Pulmonary artery endothelial cell (primary cell): ENCODE measurements at places on chromosomes 11 and 22. TPM values are rescaled to one million over a fixed set of nuclear protein-coding genes. Genes with fewer than 3 reads are reported as not detected.

DBX1 gene
- not detected in 2 replicates for total RNA-seq

MS4A7 gene
- not detected in 2 replicates for total RNA-seq

WT1 gene
- under 0.01 and 0.25 TPM in 2 replicates for total RNA-seq

CENPM gene
- total RNA-seq: 22.1 and 35.4 TPM in 2 replicates

PDE2A gene
- 8.4 and 25.3 TPM in 2 replicates for total RNA-seq

KLHL35 gene
- total RNA-seq: 2.0 and 2.6 TPM in 2 replicates

SLC22A25 gene
- not detected in 2 replicates for total RNA-seq

CRYBB1 gene
- not detected in 2 replicates for total RNA-seq

EXPH5 gene
- under 0.01 and 0.07 TPM in 2 replicates for total RNA-seq

GGTLC2 gene
- total RNA-seq: not detected in 2 replicates

PPP6R2 gene
- total RNA-seq: 62.3 and 72.9 TPM in 2 replicates

OR56A1 gene
- total RNA-seq: not detected in 2 replicates

XKR3 gene
- total RNA-seq: not detected in 2 replicates

CBL gene
- 11.9 and 14.8 TPM in 2 replicates for total RNA-seq

OR51E1 gene
- not detected in 2 replicates for total RNA-seq

SCGB2A2 gene
- not detected in 2 replicates for total RNA-seq

KCNJ5 gene
- 0.04 TPM in 1 of 2 replicates, not detected in the other for total RNA-seq

HMOX1 gene
- 49.0 and 86.4 TPM in 2 replicates for total RNA-seq
